Activated T-helper 1 cell treated with Interleukin-2 at 50 U/mL for 16 hours (primary cell): ENCODE measurements at places on chromosomes 4 and X.

DNA sequence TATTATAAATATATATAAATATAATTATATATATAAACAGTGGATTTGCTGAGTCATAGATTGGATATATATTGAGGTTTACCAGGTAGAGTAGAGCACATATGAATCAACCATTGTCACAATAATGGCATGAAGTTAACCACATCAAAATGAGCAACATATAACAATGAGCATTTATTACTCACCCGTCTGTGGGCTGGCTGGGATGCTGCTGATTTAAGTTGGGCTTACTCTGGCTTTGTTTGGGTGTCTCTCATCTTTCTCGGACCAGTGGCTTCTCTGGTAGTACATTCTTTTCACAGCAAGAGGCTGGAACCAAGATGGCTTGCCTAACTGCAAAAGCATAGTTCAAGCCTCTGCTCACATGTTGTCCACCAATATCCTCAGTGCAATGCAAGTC, 111.7 kb upstream of the TAPT1 start:
- DNase-seq: no peak

DNA sequence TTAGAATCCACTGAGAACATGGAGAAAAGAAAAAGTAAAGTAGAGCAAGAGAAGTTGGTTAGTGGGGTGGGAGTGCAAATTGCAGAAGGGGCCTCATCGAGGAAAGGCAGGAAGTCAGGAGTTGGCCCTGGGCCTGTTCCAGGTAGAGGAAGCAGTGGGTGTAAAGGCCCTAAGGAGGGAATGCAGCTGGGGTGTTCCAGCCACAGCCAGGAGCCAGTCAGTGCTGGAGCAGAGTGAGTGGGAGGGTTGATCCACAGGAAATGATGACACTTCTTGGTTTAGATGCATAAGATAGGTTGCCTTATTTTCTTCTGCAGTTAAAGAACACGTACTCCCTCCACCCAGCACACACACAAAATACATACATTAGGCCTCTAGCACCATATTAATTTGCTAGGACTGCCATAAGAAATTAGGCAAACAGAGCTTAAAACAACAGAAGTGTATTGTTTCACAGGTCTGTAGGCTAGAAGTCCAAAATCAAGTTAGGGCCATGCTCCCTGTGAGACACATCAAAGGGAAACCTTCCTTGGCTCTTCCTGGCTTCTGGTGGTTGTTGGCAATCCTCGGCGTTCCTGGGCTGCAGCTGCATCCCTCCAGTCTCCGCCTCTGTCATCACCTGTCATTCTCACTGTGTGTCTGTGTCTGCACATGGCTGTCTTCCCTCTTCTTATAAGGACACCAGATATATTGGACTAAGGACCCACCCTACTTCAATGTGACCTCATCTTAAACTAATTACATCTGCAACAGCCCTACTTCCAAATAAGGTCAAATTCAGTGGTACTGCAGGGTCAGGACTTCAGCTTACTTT, 205.9 kb downstream of the AASDH start:
- DNase-seq: no peak

- DNase-seq: no peak
Observed at GRCh38 chr4:2482693-2483092, 13.8 kb downstream of the RNF4 start.

- DNase-seq: no peak
Observed at GRCh38 chrX:110060317-110060716, 57.4 kb downstream of the TMEM164 start.

- DNase-seq: no peak
Observed at GRCh38 chr4:1611501-1611870, 72.6 kb downstream of the FAM53A start.

DNA sequence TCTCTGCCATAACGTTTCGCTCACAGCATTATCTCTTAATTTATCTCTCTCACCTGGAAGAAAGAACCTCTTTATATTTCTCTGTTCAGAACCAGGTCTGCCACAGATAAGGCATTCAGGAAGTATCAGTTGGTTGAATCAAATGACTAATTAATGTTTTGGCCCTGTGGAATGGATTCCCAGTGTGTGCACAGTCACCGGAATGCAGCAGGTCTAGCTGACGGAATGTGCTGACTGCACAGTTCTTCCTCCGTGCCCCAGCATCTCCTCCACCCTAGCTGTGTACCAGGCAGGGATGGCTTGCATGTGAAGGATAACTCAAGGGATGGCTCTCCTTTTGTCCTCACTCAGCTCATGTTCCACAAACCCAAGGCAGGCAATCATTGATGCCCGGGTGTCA, 141.8 kb upstream of the MSX1 start:
- no peak for DNase-seq

DNA sequence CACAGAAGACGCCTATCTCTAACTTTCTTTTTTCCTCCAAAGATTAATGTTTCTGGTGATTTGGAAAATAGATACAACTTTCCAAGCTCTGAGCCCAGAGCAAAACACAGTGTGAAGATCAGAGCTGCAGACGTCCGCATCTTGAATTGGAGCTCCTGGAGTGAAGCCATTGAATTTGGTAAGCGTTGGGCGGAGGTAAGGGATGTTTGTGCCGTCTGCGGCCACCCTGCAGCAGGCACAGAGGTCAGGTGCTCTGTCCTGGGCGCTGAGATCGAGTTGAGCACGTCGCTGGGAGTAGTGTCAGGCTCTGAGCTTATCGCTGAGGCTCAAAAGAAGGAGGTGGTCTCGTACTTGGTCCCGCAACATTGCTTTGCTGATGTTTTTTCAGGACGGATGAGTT, 31.8 kb downstream of the CSF2RA start:
- no peak for DNase-seq

DNA sequence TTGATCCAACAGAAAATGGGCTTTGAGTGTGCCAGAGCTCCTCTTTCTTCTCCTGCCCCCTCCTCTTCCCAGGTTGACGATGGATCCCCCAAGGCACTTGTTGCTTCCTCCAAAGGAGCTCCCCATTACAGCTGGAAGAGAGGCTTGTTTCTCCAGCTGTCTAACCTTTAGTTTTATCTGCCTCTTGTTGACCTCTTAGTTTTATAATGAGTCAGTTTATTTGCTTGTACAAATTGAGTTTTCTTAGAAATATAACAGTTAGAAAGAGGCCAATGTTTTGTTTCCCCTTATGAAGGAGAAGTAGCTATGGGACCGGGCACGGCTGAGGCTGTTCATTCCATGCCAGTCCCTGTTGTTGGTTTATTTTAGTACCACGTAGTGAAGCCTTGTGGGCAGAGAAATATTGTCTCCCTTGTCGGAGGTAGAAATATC, 158.2 kb downstream of the SPRY1 start:
- no peak for DNase-seq

- no peak for DNase-seq
Observed at GRCh38 chr4:27057053-27057452, 196.4 kb downstream of the STIM2 start.
